Amniotic stem cell (primary cell): ENCODE measurements at places on chromosomes 2 and 18.

GRCh38 chr2:209076151-209076550 is 347.7 kb upstream of the MAP2 start:
- no peak for DNase-seq

DNA sequence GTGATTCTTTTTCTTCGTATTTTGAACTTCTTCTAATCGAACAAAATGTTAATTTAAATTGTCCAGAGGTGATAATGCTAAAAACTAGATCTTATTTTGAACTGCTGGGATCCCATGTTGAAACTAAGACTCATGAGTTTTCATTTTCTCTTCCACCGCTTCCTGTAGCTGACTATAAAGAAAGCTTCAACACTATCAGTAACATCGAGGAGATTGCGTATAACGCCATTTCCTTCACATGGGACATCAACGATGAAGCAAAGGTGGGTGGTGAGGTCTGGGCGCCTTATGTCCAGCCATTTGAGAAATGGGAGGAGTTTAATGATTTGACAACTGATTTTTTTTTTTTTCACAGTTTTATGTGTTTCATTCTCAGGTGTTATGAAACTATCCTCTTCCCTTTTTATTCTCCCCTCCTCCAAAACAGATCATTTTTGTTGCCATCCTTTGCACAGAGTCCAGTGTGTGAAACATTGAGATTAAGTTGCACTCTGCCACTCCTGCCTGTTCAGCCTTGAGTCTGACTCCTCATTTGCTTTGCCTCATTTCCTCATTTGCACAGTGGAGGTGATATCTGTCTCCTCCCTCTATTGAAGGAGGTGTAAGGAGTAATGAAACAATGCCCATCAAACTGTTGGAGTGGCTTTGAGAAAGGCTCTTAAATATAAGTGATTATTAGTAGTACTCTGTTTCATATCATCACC is 13.8 kb downstream of the GRHL1 start:
- DNase-seq, result no peak

DNA sequence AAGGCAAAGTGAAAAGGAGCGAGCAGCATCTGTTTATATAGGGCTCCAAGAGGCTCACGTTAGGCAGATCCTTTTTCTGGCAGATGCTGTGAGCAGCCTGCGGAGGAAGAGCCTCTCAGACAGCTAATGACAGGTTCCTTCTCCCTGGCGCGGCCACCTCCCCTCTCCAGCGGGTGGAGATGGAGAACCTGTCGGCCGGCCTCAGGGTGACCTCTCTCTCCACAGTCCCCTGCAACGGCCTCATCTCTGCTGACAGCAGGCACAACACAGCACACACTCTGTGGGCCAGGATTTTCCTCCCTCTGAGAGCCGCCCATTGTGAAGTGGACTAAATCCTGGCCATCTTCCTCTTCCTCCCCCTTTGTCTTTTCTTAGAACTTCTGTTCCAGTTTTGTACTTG is 119.8 kb downstream of the PRKCE start:
- DNase-seq, result no peak

- peak; percentile 39 for DNase-seq
These were observed 526 bp downstream of the SFT2D3 start for GRCh38 chr2:127701651-127702394.

DNA sequence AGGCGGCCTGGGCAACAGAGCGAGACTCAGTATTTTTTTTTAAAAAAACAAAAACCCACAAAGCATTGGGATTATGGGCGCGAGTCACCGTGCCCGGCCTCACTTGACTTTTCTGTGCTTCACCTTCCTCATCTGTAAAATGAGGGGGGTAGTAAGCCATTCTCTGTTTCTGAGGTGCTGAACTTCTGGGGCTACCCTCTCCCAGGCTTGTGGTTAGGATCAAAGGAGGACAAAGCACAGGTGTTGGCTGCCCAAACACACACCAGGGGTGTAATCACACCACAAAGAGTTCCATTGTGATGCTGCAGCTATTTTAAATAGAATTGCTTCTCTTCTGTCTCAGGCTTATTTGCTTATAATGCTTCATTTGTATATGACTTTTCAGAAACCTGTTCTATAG is 35.8 kb upstream of the INHBB start:
- no peak for DNase-seq

DNA sequence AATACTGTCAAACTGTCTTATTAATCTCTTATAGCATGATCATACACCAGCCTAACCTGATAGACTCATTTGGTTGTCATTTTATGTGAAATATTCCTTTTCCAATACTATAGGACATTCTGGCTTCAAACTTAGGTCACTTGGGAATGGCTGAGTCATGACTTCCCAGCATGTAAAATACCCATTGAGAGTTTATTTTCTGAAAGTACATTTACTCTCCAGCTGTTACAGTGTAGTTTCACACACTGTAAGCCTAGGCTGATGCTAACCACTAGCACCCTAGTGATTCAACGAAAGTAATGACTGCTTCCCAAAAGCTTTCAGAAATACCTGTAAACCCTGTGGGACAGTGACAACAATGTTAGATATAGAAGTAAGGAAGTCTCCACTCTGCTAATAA is 93.8 kb downstream of the FIGN start:
- no peak for DNase-seq

- no peak for DNase-seq
These were observed 11.8 kb downstream of the GULP1 start for GRCh38 chr2:188303363-188304031.

DNA sequence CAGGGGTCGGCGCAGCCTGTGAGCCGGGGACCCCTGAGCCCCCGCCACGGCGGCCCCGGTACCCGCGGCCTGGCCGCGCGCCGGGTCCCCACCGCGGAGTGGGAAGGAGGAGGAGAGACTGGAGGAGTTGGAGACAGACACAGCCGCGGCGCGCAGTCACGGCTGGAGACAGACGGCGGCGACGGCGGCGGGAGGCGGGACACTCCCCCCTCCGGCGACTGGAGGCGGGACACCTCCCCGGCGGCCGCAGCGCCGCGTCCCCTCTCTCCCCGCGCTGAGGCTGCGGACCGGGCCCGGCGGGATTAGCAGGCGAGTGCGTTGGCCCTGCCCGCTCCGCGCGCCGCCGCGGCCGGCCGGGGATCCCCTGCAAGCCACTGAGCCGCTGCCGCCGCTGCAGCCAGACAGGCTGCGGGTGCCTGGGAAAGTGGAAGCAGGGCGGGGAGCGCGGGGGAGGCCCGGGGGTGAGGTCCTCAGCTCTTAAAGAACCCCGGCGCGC is 1.0 kb upstream of the LDLRAD4 start:
- DNase-seq, result no peak
